ENCODE measurements at places on chromosomes 7 and 10. TPM values are rescaled to one million over a fixed set of nuclear protein-coding genes. Genes with fewer than 3 reads are reported as not detected.

Gene KNDC1
- total RNA-seq: 15.7 TPM

GRCh38 chr7:13152755-13153154, 465.3 kb downstream of the ARL4A start:
- no peaks in the 10 kb centered on the region for H3K27me3 ChIP-seq
- no peak overlapping the region for H3K27ac ChIP-seq
- H3K4me1 ChIP-seq: no peaks in the 10 kb centered on the region
- H3K36me3 ChIP-seq: no peaks in the 10 kb centered on the region
- DNase-seq: no peak

Gene ASB10
- total RNA-seq: not detected

Gene H2BK1
- total RNA-seq: 0.97 TPM

Gene SRGN
- total RNA-seq: not detected

GRCh38 chr10:85139124-85139523, 810.7 kb downstream of the CCSER2 start:
- DNase-seq: no peak
- H3K27me3 ChIP-seq: no peaks in the 10 kb centered on the region
- H3K4me1 ChIP-seq: no peaks in the 10 kb centered on the region
- H3K4me3 ChIP-seq: no peak overlapping the region
- no peak overlapping the region for H3K27ac ChIP-seq

- H3K27me3 ChIP-seq: no peaks in the 10 kb centered on the region
- no peak overlapping the region for H3K27ac ChIP-seq
- no peaks in the 10 kb centered on the region for H3K4me1 ChIP-seq
Measured at GRCh38 chr10:475709-476454, 213.6 kb downstream of the DIP2C start.

Gene ADCYAP1R1
- total RNA-seq: 7.4 TPM

GRCh38 chr10:112634096-112634830, 187.2 kb downstream of the VTI1A start:
- no peak for DNase-seq
- H3K27me3 ChIP-seq: no peaks in the 10 kb centered on the region
- no peak overlapping the region for H3K27ac ChIP-seq
- H3K4me1 ChIP-seq: 0 out of 2 replicates have a peak, but pooled peaks cover 2% of the 10 kb centered on the region

- H3K27ac ChIP-seq: no peak overlapping the region
- H3K27me3 ChIP-seq: no peaks in the 10 kb centered on the region
- H3K4me1 ChIP-seq: peaks cover 9% of the 10 kb centered on the region
- peaks cover 8% of the 10 kb centered on the region for H3K36me3 ChIP-seq
- H3K4me3 ChIP-seq: no peak overlapping the region
Measured at GRCh38 chr10:125514206-125515162, 168.5 kb downstream of the TEX36 start.

DNA sequence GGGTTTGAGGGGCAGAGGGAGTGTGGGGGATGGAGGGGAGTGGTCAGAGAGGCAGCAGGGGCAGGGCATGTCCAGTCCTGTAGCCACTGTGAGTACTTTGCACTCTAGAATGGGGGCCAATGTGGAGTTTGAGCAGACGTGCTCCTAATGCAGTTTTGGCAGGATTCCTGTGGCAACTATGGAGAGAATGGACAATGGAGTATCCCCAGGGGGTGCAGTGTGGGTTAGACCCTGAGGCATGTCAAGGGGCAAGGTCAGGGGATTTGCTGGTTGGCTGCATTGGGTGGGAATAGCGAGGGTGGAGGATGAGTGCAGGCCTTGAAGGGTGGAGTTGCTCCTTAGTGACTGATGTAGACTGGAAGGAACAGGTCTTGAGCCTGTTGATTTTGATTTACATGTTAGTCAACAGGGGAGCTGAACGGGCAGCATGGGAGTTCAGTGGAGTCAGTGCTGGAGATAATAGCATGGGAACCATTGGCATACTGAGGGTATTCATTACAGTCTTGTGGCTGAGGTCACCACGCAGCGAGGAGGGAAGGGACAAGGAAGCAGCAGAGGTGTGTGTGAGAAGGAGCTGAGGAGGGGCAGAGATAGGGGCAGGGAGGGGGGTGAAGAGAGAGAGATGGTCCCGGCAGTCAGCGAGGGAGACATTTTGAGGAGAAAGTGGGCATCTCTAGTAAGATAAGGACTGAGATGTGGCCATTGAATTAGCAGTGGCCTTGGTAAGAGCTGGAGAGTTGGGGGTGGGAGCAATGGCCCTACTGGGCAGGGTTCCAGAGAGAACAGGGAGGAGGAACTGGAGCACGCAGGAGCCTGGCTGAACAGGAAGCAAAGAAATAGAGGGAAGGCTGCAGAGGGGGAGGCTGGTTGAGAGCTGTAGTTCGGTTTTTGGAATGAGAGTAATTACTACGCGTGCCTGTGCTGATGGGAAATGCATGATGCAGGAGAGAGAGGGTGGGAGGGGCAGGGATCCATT, 112.7 kb downstream of the CCNY start:
- DNase-seq: no peak
- peaks cover 7% of the 10 kb centered on the region for H3K4me1 ChIP-seq
- peaks cover 10% of the 10 kb centered on the region for H3K36me3 ChIP-seq
- no peak overlapping the region for H3K4me3 ChIP-seq

Gene ZP3
- 1.3 TPM for total RNA-seq

Gene CBLL1
- total RNA-seq: 33.7 TPM

- no peak overlapping the region for H3K4me3 ChIP-seq
- H3K4me1 ChIP-seq: no peaks in the 10 kb centered on the region
- DNase-seq: no peak
- H3K36me3 ChIP-seq: no peaks in the 10 kb centered on the region
Measured at GRCh38 chr7:124801330-124801895, 35.8 kb upstream of the GPR37 start.

DNA sequence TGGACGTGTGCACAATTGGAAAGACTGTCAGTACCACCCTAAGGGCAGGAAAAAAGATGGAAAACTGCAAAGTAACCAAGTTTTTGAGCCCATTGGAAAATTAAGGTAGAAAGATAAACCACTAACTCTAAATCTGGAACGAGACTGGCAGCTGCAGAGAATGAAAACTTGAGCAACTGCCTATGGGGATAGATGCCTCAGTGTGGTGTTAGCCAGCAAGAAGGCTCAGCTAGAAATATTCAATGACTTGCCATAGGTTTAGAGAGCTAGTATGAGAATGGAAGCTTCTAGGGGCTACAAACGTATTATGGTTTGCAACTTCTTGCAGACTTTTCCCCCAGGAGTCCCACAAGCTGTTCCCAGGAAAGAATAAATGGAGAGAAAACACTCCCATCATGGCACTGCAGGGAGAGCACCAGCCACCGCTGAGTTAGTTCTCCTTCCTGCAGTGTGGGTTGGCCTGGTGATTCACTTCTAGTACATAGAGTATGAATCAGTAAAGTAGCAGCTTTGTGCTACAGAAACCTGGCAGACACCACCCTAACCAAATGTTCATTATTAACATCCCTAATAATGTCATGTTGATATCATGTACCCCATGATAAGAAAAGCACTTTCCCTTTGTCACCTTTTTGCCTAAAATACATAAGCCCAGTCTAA, 372.4 kb upstream of the VWC2 start:
- no peaks in the 10 kb centered on the region for H3K4me1 ChIP-seq
- no peaks in the 10 kb centered on the region for H3K36me3 ChIP-seq
- no peaks in the 10 kb centered on the region for H3K27me3 ChIP-seq

DNA sequence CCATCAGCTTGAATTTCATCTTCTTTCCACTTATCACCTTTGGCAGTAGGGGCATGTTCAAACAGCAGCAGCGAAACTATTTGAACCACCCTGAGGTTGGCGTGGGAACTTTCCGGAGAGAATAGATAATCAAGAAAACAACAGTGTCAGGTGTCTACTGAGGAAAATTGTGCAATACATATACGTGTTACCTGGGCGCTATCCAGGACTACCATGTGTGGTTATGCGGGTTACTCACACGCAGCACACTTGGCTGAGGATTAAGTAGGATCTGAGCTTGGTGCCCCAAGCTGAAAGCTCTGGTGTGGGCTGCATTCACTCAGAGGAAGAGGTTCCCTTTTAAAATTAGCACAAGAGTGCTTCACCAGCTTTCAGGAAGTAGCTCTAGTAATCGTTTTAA, 8.8 kb upstream of the ABI1 start:
- no peak overlapping the region for H3K4me3 ChIP-seq
- no peak overlapping the region for H3K27ac ChIP-seq
- H3K36me3 ChIP-seq: no peaks in the 10 kb centered on the region
- H3K27me3 ChIP-seq: no peaks in the 10 kb centered on the region
- no peak for DNase-seq

- H3K27me3 ChIP-seq: no peaks in the 10 kb centered on the region
- H3K27ac ChIP-seq: no peak overlapping the region
- no peaks in the 10 kb centered on the region for H3K36me3 ChIP-seq
- H3K4me3 ChIP-seq: no peak overlapping the region
- no peaks in the 10 kb centered on the region for H3K4me1 ChIP-seq
Measured at GRCh38 chr7:13352677-13353076, 636.8 kb downstream of the ETV1 start.

GRCh38 chr10:96719850-96720421, 378 bp downstream of the PIK3AP1 start:
- no peaks in the 10 kb centered on the region for H3K36me3 ChIP-seq
- H3K4me3 ChIP-seq: peak overlapping the region; percentile 92
- H3K27me3 ChIP-seq: no peaks in the 10 kb centered on the region
- H3K27ac ChIP-seq: no peak overlapping the region

DNA sequence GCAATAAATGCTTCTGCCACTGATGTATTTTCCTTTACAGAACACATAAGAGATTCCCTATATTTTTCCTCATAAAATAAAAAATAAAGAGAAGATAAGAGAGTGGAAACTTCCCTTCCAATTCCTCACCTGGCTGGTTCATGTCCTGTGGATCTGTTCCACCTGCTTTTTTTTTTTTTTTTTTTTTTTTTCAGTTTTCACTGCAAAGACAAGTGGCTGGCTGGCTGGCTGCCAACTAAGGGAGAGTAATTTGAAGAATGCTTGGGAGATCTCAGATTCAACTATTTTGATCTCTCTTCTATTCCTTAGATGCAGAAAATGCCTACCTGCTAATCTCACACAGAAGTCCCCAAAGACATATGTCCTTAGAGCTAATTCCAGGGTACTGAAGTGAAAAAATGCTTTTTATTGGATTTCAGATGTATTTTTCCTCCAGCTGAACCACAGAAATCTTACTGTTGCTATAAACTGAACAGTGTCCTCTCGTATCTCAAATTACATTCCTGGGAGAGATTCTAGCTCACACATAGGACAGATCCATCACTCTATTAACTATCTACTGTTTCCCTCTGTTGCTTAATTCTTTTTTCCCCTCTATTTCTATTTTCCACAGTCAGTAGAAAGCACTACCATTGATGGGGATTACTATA, 120.8 kb downstream of the NRCAM start:
- H3K27me3 ChIP-seq: no peaks in the 10 kb centered on the region
- no peak for DNase-seq
- H3K27ac ChIP-seq: no peak overlapping the region

GRCh38 chr10:132109341-132110110, 43.8 kb downstream of the JAKMIP3 start:
- H3K36me3 ChIP-seq: no peaks in the 10 kb centered on the region
- DNase-seq: peak; percentile 18
- no peaks in the 10 kb centered on the region for H3K27me3 ChIP-seq
- H3K27ac ChIP-seq: no peak overlapping the region
- H3K4me1 ChIP-seq: no peaks in the 10 kb centered on the region

DNA sequence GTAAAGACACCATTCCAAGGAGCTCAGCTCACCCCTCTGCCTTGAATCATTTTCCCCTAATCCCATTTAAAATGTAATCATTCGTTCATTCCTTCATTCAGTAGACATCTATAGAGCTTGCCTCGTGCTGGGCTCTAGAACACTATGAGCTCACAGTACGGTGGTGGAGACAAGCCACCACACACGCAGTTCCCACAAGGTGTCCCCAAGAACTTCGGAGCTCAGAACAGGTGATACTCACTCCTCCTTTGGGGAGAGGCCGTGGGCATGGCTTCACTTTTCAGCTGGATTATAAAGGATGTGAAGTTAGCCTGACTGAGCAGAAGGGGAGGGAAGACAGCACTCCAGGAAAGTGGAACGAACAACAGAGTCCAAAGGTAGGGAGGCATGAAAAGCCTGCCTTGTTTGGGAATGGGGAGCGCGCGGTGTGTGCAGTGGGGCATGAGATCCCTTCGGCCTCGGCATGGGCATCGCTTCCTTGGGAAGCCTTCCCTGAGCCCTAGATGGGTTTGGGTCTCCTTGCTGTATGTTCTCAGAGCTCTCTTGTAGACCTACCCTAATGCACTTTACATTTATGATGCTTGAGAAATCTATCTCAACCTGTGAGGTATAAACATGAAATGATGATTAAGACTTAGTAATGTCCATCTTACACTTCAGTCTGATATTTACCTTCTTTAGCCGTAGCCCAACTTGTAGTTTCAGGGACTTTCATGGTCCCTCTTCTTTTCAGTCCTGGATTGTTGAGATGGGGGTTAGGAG, 809 bp upstream of the OGA start:
- peaks cover 4% of the 10 kb centered on the region for H3K4me1 ChIP-seq
- no peak for DNase-seq
- H3K36me3 ChIP-seq: peaks cover 7% of the 10 kb centered on the region
- peak overlapping the region; percentile 38 for H3K27ac ChIP-seq
- no peaks in the 10 kb centered on the region for H3K27me3 ChIP-seq
- H3K4me3 ChIP-seq: peak overlapping the region; percentile 97

Gene ERVW-1
- 0.09 TPM for total RNA-seq

Gene AVL9
- total RNA-seq: 38.7 TPM

GRCh38 chr7:95509199-95509598, 23.5 kb downstream of the ASB4 start:
- no peaks in the 10 kb centered on the region for H3K36me3 ChIP-seq
- H3K27ac ChIP-seq: no peak overlapping the region
- H3K27me3 ChIP-seq: no peaks in the 10 kb centered on the region
- no peak overlapping the region for H3K4me3 ChIP-seq

DNA sequence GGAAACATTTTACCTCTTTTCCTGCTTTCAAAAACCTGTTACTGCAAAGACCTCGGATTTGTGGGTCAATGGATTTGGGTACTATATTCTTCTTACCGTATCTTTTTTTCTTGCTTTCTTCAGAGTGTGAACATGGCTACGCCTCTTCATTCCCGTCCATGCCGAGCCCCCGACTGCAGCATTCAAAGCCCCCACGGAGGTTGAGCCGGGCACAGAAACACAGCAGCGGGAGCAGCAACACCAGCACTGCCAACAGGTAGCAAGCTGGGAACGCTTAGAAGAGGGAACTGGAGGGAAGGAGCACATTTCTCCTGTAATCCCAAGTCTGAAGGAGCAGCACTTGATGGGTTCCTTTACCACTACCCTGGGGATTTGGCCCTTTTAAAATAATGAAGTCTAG, 20.7 kb downstream of the MXI1 start:
- H3K4me1 ChIP-seq: no peaks in the 10 kb centered on the region
- peak overlapping the region; percentile 94 for H3K4me3 ChIP-seq
- H3K27me3 ChIP-seq: no peaks in the 10 kb centered on the region
- no peak overlapping the region for H3K27ac ChIP-seq

GRCh38 chr7:36010656-36011587, 142.1 kb upstream of the EEPD1 start:
- H3K4me1 ChIP-seq: no peaks in the 10 kb centered on the region
- no peaks in the 10 kb centered on the region for H3K27me3 ChIP-seq
- no peak for DNase-seq
- H3K36me3 ChIP-seq: no peaks in the 10 kb centered on the region
- H3K4me3 ChIP-seq: no peak overlapping the region

GRCh38 chr10:35684586-35684985, 42.5 kb upstream of the FZD8 start:
- DNase-seq: no peak
- H3K4me1 ChIP-seq: no peaks in the 10 kb centered on the region
- H3K36me3 ChIP-seq: no peaks in the 10 kb centered on the region
- H3K27ac ChIP-seq: no peak overlapping the region
- H3K27me3 ChIP-seq: no peaks in the 10 kb centered on the region

Gene VSIR
- total RNA-seq: 0.31 TPM

- H3K4me1 ChIP-seq: no peaks in the 10 kb centered on the region
- no peak overlapping the region for H3K4me3 ChIP-seq
- H3K27me3 ChIP-seq: no peaks in the 10 kb centered on the region
Measured at GRCh38 chr10:62116896-62117295, 151.7 kb downstream of the RTKN2 start.

All from H9 (cell line).